Activated gamma-delta T cell treated with anti-CD3 and anti-CD28 coated beads, Interleukin-2, amount 50 U/mL, for 16 hours (primary cell): ENCODE measurements at places on chromosomes 5 and 9.
A peak's percentile ranks its signal among the peaks of the same experiment; 100 is the strongest.

DNA sequence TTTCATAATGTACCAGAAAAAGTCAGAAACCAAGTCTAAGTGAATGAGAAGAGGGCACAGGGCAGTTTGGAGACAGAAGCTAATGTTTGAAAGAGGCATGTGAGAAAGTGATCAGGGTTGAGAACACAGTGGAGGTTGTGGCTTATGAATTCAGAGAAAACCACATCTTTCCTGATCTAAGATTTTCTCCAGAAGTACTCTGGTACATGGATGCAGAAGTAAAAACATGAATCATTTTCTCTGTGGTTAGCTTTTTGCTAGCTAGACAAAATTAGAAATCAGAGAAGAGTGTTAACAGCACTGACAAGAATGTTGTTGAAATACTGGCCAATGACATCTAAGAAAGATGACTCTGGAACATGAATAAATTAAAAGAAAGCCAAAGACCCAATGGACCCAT lies 541.1 kb downstream of the DNAH5 start:
- no peak for DNase-seq

DNA sequence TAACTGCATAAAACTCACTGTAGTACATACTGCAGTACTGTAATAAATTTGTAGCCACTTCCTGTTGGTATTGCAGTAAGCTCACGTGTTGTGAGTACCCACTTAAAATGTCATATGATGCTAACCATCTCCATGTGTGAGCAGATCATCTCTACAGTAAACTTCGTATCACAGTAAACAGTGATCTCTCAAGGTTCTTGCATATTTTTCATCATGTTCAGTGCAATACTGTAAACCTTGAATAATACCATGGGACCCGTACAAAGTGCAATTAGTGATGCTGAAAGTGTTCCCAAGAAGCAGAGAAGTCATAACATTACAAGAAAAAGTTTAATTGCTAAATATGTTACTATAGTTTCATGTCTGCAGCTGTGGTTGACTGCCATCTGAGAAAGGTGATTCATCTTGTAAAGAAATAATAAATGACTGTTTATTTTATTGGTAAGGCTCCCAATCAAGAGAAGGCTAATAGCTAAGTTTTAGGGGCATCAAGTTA lies 253.8 kb upstream of the POU5F2 start:
- no peak for DNase-seq

DNA sequence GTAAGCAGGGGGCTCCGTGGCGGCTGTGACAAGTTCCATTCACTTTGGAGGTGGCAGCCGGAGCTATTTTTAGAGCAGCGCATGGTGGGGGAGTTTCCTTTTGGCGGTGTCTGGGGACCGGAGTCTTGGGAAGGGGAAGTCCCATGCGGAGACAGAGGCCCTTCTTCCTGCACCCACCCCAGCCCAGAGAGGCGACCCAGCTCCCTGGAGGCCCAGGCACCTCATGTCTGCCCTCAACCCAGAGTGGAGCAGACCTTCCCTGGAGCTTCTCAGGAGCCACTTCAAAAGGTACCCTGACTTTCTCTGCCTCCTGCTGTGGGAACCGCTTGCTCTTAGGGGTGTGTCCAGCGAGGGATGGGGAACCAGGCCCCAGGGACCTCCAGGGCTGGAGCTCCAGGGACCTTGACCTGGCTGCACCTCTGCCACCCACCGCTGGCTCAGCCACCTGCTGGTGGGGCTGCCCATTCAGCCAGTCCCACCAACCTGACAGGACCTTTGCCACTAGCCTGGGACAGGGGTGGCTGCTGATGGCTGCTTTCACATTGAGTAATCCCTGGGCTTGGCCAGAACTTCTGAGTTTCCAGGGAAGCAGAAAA lies 34.1 kb downstream of the NEK6 start:
- DNase-seq = peak; percentile 22

- DNase-seq = no peak
Observed at GRCh38 chr9:33178972-33179697, 12.0 kb upstream of the B4GALT1 start.

DNA sequence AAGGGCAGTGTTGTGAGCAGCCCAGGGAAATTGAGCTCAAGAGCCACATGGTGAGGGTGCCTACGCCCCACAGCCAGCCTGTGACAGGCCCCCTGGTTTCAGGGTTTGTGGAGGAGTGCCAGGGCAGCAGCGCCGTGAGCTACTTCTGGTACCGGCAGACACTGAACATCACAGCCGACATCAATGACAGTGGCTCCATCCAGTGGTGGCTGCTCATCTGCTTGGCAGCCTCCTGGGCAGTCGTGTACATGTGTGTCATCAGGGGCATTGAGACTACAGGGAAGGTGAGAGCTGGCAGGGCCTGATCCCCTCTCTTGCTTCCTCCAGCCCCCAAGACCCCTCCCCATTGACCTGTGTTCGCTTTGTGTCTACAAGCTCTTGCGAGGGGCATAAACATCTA lies 10.2 kb downstream of the SLC6A18 start:
- no peak for DNase-seq

DNA sequence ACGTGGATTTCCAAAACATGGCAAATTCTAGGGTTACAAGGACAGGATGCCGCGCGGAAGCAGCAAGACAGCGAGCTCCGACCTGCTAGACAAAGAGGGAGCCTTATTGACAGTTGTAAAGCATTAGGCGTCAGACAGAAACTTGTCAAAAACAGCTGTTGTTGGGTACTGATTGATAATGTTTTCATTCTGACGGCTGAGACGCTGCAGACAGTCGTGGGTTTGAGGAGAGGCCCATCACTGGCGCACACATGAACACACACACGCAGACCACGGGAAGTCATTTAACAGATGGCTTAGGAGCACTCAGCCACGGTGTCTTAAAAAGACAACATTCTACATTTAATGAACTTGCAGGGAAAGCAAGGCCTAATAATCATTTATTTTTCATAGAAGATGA lies 324.0 kb downstream of the NDUFS4 start:
- no peak for DNase-seq

DNA sequence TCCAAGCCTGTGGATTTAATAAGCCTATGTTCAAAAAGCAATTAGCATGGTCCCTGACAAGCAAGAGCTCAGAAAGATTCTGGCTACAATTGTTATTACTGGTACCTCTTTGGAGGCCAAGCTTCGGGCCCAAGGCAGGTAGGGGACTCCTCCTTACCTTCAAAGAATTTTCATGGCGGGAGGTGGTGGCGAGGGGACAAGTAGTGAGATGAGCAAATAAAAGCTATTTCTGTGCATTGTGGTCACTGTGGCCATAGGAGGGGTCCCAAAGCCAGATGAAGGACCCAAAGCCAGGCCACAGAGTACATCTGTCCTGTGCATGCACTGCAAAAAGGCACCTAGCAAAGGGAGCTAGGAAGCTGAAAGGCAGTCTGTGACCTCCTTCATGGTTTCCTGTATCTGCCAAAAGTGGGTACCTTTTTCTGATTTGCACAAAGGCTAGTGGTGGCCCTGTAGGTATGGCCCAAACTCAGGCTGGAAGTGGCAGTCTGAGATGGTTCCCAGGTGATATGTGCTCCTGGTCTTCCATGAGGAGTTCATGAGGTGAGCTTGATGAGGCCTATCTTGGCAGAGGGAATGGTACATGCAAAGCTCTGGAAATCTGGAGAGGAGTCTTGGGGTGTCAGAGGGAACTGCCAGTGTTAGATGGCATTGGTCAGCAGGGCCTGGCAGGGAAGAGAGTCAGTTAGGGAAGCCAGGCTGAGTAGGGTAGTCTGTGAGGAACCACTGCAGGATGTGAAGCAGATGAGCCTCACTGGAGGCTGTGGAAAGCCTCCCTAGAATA lies 3.3 kb upstream of the CXXC5 start:
- no peak for DNase-seq

DNA sequence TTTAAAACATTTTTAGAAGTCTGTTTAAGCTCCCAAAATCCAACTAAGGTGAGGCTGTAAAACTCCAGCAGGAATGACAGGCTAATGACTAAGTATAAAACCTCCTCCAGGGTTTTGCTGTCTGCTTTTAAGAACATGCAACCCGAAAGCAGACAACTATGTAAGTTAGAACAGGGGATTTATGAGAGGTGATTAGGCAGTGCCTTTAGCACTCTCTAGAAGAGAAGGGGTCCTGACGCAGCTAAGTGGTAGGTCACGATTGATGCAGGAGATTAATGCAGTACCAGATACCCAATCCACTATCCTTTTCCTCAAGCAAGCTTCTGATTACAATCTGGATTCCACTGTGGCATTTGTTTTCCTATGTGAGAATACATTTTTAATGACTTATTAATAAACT lies 25.9 kb downstream of the HOMER1 start:
- no peak for DNase-seq

DNA sequence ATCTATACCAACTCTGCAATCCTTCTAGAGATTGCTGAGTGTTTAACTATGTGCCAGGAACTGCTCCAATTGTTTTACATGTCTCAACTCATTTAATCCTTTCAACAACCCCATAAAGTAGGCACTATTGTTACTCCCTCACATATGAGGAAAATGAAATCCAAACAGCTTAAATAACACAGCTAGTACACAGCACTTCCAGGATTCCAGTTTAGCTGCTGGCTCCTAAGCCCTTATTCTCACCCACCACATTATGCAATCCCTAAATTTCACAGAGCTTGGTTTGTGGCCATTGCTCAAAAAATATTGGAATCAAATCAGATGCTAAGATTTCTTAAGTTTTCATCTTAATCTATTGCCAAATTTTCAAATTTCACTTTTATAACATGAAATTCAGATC lies 84.9 kb downstream of the PRELID2 start:
- DNase-seq = no peak

- no peak for DNase-seq
Observed at GRCh38 chr9:131677444-131678180, 62.3 kb downstream of the RAPGEF1 start.

DNA sequence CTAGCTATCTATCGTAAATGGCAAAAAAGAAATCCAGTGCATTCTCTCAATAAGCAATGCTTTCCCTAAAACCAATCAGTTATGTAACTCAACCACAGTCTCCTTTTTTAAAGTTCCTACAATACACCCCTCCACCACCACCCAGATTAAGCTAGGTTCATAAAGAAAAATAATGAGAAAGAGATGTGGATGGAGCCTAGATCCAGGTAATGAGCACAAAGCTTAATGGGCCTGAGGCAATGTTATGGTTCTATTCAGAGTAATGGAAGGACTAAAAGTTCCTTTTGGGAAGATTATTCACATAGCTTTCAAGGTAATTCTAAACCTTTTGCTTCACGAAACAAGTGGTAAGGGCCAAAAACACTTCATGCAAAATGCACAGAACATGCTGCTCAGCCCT lies 113.5 kb downstream of the MPDZ start:
- DNase-seq = no peak

DNA sequence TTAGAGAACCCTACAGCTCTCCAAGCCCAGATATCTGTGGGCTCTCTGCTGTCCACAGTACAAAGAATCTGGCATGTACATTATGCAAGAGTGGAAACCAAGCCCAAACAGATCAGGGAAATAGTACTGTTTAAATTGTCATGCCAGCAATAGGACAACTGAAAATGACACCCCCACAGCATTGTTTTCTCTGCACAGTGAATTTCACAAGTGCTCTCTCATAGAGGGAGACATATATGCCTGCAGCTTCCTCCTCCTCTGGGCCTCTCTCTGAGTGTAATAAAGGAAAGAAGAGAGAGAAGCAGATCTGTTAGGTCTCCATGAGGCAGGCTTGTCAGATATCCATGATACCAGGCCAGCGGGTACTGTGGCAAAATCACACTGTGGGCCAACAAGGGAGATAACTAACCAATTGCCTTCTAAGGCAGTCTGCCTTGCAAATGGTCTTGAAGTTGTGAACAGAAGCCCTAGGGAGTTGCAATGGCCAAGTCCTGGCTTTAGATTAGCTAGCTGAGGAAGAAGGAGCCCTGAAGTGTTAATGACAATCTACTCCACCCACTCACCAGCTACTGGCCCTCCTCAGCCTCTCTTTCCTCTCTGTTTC lies 54.4 kb upstream of the JMY start:
- DNase-seq = no peak

DNA sequence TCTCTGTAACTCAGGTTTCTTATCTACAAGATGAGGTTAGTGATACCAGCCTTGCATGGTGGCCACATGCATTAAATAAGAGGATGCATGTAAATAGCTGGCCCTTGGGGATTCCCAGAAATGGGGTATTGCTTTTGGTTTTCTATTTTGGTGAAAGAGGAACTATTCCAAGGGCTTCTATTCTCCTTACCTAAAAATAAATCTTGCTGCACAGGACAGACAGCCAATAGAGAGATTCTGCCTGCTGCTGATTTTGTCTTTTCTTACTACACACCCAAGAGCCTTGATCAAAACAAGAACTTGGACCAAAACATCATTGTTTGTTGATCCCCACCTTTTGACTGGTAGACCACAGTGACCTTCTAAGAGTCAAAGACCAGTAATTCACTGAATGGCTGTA lies 161.8 kb downstream of the PJA2 start:
- DNase-seq = no peak
